ENCODE measurements at places on chromosomes 5 and 9.

GRCh38 chr5:137708796-137709559, 26.9 kb downstream of the KLHL3 start:
- no peak for DNase-seq

DNA sequence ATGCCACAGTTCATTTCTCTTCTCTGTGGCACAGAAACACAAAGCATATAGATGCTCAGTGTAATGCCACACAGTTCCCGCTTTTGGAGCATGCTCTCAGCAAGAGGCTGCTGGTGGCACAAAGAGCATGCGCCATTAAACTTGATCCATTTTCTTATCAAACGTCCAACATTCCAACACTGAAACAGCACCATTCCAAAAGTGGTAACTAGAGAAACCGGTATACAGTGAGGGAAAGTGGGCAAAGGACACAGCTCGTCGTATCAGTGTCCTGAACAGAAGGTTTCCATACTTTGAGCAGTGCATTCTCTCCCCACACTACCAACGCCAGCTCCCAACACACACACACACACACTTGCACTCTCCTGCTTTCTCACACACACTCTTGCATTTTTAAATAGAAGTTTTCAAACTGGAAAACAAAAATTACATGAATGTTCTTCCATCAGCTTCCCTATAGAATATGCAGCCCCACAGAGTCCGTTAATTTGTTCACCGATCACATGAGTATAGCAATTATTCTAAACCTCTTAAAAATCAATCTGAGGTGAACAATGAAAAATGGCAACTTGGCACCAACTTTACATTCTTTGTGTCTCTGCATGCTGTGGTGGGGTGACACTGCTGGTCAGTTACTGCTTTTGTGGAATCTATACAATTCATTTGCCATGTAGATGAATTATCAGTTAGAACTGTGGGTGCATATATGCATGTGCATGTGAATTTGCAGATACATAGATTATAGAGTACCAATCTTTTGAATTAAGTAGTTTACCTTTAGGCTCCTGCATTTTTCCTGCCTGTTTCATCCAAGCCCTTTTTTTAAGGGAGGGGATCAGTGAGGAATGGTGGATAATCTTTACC, 5.7 kb downstream of the NFIB start:
- no peak for DNase-seq

DNA sequence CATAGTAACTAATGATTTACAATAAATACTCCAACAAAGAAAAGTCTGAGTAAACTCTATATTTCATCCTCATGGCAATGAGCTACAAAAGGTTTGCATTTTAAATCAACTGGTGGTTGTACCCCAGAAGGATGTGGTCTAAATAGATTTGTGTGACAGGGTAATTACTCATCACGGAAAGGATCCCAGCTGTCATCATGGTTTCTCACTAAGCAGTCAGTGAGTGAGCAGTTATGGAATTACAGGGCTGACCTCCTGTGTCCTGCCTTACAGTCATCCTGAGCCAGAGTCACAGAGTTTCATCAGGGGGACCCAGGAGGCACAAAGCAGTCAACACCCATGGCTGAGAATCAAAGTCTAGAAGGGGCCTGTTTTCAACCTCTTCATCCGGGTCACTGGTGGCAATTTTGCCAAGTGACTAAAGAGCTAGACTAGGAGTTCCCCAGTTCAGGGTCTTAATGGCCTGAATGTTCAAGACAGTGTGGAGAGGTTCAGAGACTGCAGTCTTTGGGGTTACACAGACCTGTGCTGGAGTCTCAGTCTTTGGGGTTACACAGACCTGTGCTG, 210.7 kb upstream of the SLC24A2 start:
- peak; percentile 72 for DNase-seq

DNA sequence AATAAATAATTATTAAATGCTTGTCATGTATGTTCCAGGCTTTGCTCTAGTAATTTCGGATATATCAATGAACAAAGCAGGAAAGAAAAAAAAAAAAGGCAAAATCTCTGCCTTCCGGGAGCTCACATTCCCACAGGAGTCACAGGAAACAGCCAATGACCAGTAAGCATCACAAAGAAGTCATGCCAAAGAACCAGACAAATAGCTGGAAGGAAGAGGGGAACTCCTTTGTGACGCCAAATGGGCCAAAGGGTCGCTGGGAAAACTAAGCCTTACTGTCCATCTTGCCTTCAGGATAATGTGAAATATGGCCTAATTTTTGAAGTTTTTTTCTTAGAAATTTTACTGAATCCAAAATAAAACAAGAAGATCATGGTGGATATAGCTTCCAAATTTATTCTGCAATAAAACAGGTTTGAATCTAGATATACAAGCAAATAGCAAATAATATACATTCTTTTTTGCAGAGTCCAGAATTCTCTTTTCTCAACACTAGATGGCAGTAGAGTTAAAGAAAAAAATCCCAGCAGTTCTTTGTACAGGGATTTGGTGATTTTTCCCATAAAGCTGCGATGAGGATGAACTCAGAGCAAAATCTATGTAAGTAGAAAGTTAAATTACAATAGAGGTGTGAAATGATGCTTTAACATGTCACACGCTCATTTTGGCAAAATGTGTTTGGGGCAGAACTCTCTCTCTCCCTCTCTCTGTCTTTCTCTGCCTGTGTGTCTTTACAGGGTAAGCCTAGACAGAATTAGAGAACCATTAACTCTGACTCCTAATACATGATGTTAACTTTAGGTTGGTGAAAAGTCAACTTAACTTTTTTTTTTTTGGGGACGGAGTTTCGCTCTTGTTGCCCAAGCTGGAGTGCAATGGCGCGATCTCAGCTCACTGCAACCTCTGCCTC, 60.0 kb upstream of the TUT7 start:
- DNase-seq, result peak; percentile 40

DNA sequence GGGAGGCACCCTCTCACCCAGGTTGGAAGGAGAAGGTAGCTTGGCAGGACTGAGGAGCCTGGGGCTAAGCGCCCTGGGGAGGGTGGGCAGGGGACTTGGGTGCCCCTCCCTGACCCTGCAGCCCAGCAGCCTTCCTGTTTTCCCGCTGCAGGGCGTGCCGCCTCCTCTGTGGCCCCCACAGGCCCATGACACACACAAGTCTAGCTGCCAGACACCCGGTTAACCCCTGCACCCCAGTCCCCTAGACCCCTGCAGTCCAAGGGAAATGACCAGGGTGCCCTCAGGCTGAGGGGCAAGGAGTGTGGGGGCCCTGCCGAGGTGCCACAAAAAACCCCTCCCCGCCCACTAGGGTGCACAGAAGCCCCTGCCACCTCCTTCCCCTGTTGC, 33.0 kb downstream of the GOLGA2 start:
- DNase-seq, result no peak

- DNase-seq, result no peak
Measured at GRCh38 chr5:143134269-143134668, 269.2 kb downstream of the NR3C1 start.

- no peak for DNase-seq
Measured at GRCh38 chr5:74647096-74647495, 6.6 kb upstream of the ENC1 start.

GRCh38 chr5:177403102-177403791, 2.8 kb upstream of the PFN3 start:
- DNase-seq, result no peak

DNA sequence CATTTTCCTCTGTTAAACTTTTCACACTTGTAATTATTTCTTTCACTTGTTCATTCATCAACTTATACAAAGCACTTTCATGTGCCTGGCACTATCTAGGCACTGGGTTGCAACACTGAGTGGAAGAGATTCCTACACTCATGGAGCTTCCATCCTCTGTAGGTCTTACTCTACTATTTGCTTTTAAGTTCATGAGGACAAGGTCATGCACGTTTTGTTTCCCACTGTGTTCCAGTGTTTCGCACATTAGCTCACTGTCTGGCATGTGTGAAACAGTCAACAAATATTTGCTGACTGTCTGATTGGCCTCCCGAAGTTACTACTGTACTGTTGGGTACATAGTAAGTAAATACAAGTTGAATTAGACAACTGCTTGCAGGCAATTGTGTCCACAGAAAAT, 87.9 kb upstream of the IFNK start:
- no peak for DNase-seq

DNA sequence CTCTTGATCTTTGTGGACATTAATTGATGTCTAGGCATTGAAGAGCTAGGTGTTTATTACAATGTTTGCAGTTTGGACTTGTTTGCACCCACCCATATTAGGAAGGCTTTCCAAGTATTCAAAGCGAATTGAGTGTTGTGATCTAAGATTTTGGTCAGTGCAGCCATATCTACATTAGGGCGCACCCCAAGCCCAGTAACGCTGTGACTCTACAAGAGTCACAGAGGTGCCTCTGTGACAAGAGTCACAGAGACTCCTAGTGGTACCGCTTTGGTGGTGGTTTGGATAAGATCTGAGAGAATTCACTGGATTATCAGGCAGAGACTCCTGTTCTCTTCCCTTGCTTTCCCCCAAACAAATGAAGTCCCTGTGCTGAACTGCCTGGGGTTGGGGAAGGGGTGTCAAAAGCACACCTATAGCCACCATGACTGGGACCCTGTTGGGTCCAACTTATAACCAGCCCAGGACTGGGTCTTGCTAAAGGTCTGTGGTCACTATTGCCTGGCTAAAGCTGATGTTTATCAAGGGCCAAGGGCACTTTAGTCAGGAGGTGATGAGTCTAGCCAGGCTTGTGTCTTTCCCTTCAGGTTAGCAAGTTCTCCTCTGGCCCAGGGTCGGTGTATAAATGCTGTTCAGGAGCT, 114.1 kb upstream of the RIOK2 start:
- peak; percentile 12 for DNase-seq

DNA sequence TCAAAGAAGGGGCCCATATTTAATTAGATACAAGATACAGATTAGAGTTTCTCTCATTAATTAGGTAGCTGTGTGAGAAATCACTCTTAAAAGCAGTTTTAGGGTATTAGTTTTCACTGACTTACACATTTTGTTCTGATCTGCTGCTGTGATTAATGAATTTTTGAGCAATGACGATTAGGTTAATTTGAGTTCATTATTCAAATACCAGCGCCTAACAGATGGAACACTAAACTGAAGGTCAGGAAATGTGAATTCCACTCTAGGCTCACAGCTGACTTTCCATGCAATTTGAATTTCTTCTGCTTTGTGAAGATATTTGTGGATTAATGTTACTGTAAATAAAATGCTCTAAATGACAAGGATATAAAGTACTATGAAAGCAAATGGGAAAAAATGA, 380.6 kb downstream of the ADGRV1 start:
- DNase-seq, result peak; percentile 30

DNA sequence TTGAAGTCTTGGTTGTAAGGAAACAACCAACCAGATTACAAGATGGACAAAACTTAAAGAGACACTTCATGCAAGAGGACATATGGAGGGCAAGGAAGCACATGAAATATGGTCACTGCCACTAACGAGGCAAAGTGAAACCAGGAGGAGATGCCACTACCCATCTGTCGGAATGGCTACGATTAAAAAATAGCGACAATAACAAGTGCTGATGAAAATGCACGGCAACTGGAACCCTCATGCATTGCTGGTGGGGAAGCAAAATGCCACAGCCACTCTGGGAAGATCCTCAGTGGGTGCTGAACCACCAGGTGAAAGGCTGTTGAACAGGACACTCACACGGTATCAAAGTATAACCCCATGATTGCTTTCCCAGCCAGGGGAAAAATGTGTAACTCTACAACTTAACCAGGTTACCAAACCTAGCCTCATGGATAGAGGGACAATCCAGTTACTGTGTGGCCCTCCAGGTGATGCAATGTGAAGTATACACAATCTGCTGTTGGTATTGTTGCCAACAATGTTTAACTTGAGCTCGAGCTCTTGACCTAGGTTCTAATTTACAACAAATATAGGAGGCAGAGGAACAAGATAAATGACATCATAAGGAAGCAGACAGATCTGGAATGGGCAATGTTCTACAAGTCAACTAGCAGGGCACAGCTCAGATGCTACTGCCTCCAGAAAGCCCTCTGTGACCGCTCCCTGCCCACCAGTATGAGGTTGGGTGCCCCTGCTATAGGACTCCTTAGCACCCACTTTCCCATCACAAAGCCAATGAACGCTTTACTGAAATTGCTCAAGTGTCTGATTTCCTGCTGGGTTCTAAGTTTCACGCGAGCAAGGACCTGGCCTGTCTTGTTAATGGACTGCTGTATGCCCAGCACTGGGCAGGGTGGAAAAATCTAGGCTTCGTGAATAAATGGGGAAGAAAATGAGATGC, 25.8 kb downstream of the SH3PXD2B start:
- no peak for DNase-seq

DNA sequence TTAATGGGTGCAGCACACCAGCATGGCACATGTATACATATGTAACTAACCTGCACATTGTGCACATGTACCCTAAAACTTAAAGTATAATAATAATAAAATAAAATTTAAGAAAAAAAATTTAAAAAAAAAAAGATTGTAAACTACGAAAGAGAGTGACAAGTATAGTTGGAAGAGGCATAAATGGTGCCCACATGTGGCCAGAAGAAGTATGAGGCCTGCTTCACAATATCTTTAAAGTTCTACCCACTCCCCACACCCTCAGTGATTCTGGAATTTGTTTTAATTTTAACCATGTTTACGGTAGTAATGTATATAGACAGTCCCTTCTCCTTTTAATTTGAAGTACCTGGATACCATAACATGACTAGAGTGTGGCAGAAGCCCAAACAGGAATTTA, 172.7 kb downstream of the CHSY3 start:
- no peak for DNase-seq

- DNase-seq, result no peak
Measured at GRCh38 chr5:124303366-124303765, 443.1 kb downstream of the ZNF608 start.

DNA sequence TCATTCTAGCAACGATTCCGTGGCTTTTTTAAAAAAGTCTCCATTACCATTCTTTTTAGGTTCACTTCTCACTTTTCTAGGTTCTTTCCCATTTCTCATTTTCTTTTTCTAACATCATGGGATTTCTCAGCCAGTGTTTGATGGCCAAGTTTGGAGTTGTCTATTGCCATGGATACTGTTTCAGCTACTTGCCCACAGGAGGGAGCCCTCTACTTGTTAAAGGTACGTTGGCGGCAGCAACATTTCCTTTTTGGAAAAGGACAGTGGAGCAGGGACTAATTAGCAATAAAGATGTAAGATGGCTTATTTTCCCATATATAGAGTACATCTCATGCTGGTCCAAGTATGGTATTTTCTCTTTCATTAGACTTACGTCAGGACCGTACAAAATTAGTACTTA, 2257.5 kb upstream of the C9orf72 start:
- no peak for DNase-seq

GRCh38 chr5:62596096-62596495, 17.5 kb downstream of the LRRC70 start:
- DNase-seq, result no peak

DNA sequence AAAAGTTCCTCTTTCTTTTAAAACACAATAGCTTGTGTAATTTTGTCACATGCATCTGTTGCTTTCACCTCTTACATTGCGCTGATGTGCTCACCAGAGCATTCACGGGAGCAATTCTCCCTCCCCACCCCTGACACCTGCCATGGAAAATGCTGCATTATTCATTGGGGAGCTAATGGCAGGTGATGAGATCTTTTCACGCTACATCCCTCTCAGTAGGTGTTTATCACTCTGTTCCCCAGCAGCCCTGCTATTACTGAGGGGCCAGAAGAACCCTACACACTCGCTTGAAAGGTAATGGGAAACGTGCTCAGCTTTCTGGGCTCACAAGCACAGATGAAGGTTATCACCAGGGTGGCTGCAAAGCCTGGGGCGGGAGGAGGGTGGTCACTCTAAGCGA, 398.0 kb downstream of the PSAT1 start:
- no peak for DNase-seq
